ENCODE measurements at places on chromosomes 3 and 15. TPM values are rescaled to one million over a fixed set of nuclear protein-coding genes. Genes with fewer than 3 reads are reported as not detected.

The TM4SF18 gene
- not detected for total RNA-seq

The ZBTB47 gene
- total RNA-seq, result 26.0 TPM

The ADPRH gene
- total RNA-seq, result 3.7 TPM

The RTP3 gene
- total RNA-seq, result not detected

The TNFAIP8L3 gene
- 2.9 TPM for total RNA-seq

The AGBL1 gene
- total RNA-seq, result not detected

The SOX2 gene
- not detected for total RNA-seq

The MME gene
- total RNA-seq, result 354 TPM

The WNT5A gene
- 128 TPM for total RNA-seq

The BUB1B gene
- total RNA-seq, result 45.2 TPM

The SNURF gene
- total RNA-seq, result 4.2 TPM

The CCR8 gene
- total RNA-seq, result not detected

The AGTR1 gene
- total RNA-seq, result 0.22 TPM

The RPP25 gene
- total RNA-seq, result 15.0 TPM

The TRPM1 gene
- total RNA-seq, result not detected

The DGKG gene
- 2.4 TPM for total RNA-seq

The SLC12A8 gene
- 11.2 TPM for total RNA-seq

The C3orf85 gene
- total RNA-seq, result not detected

The CHRNA3 gene
- under 0.01 TPM for total RNA-seq

The SPINK8 gene
- not detected for total RNA-seq

The RBPMS2 gene
- total RNA-seq, result 0.22 TPM

The KLHL40 gene
- not detected for total RNA-seq

The RAMAC gene
- 41.6 TPM for total RNA-seq

The MCTP2 gene
- 53.6 TPM for total RNA-seq

The STX19 gene
- not detected for total RNA-seq

The RABL3 gene
- total RNA-seq, result 16.6 TPM

The TGM4 gene
- total RNA-seq, result not detected

The GUCA1C gene
- not detected for total RNA-seq

The IFT57 gene
- total RNA-seq, result 37.7 TPM

The SLC12A1 gene
- total RNA-seq, result not detected
